NCI-H2227 treated with DMSO at 0.1 percent for 48 hours (cell line): ENCODE measurements at places on chromosomes 1 and 21.

- DNase-seq = no peak
These were observed 158.0 kb downstream of the EIF4G3 start for GRCh38 chr1:21018673-21019072.

DNA sequence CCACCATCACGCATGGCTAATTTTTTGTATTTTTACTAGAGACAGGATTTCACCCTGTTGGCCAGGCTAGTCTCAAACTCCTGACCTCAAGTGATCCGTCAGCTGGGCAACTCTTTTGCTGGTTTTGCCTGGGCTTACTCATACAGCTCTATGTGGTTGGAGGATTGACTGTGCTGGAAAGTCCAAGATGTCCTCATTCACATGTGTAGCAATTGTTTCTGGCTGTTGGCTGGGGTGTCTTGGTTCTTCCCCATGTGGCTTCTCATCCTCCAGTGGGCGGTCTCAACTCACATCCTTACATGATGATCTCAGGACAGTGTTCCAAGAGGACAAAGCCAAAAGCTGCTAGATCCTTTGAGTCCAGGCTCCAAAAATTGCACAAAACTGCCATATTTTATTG is 53.3 kb downstream of the TEX35 start:
- DNase-seq = no peak

DNA sequence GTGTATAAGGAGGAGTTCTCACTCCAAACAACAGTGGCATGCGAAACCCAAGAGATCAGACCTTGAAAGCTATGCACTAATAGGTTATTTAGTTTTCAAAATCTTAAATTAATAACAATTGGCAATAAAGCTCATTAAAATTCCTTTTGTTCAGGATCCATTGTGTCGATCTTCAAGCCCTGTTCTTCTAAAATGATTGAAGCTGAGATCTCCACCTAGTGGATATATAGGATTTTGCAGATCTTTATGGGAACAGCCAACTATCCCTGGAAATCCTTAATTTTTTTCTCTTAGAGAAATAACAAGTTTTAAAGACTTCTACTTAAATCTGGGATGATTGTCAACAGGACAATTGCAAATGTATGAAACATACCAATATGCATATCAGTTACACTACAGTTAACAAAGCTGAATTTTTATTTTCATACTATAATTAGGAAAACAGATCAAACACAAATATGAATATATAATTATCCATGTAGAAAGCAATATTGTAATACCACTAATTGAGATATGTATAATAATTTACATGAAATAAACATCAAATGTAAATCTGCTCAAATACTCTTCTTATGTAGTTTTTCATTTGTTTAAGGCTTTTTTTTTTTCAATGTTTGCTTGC is 43.3 kb downstream of the LRRC53 start:
- peak; percentile 61 for DNase-seq

- peak; percentile 62 for DNase-seq
These were observed 15.0 kb upstream of the TGFB2 start for GRCh38 chr1:218330043-218330623.

- no peak for DNase-seq
These were observed 73.7 kb downstream of the SLC16A1 start for GRCh38 chr1:112882271-112882744.
